ENCODE measurements at places on chromosomes 4 and X.

DNA sequence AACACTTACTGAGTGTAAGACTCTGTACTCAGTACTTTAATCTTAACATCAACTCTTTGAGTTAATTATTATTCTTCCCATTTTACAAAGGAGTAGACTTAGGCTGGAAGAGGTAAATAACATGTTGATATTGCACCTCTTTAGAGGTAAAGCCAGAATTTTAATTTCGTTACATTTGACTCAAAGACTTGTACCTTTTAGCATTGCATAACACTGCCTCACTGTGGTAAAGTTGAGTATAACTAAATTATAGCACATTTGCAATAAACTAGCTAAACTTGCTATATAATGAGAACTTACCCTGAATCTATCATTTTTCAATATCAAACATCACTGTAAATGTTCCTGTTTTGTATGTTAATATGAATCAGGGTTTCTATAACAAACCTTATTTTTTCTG lies 218.5 kb downstream of the PRR32 start:
- no peak for DNase-seq

DNA sequence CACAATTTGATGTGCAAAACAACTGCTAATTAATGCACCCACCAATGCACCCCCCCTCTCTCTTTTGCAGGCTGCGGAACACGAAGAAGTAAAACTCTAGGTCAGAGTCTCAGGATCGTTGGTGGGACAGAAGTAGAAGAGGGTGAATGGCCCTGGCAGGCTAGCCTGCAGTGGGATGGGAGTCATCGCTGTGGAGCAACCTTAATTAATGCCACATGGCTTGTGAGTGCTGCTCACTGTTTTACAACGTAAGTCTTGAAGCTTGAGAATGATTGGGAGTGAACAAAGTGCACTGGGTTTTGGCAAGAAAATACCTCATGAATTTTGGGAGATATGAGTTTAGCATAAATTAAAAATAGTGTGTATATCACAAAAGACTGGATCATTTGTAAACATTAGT lies 28.9 kb downstream of the TMPRSS11E start:
- DNase-seq: no peak

DNA sequence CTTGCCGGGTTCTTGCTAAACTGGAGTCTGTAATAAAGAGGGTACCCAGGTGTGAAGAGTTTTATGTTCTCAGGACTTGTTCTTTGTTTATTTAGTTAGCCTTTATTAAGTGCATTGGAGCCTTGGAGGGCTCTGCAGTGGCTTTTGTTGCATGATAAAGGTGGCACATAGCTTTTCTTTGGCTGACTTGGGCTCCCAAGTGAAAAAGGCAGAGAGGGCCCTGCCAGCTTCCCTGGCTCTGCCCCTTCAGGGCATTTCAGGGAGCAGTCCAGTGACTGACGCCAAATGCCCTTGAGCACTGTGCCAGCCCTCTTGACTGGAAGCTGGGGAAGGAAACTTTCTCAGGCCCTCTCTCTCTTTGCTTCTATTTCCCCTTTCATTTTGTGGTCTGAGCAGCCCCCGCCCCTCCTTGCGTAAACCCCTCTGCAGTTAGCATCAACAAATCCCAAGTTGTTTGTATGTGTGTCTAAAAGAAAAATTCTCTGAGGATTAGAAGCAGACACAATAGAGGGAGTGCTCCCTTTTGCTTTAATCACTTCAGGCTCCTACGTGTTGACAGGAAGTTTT lies 152.2 kb downstream of the NHS start:
- DNase-seq: no peak

DNA sequence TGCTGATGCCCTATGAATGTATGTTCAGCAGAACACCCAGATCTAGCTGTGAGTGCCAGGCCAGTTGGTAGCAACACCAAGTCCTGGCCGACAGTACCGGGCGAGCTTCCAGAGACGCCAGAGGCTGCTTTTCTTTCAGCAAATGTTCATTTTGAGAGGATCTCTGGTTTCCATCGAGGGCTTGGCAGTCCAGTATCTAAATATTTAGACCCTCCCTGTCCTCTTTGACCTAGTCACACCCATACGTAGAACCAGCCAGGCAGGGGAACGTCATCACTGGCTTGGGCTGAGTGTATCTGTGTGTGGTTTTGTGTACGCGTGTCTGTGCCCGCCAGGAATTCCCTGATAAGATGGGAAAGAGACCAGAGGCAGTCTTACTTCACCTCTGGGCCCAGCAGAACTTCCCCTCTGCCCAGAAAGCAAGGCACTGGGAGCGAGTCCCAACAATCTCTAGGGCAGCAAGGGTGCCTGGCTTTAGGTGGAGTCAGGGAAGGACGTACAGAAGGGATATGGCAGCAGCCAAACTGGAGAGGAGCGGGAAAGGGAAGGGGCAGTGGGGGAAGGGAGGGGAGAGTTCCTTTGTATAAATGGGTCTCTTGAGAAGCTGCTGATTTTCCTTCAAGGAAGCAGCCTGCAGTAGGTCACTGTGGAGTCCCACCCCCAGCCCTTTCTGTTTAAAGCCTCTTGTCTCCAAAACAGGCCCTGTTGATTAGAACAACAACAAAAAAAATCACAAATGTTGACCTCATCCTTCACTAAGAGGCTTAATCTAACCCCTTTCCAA lies 15.0 kb upstream of the ELF4 start:
- DNase-seq: no peak

GRCh38 chrX:48589482-48590162 lies 7.7 kb upstream of the WDR13 start:
- DNase-seq: no peak

DNA sequence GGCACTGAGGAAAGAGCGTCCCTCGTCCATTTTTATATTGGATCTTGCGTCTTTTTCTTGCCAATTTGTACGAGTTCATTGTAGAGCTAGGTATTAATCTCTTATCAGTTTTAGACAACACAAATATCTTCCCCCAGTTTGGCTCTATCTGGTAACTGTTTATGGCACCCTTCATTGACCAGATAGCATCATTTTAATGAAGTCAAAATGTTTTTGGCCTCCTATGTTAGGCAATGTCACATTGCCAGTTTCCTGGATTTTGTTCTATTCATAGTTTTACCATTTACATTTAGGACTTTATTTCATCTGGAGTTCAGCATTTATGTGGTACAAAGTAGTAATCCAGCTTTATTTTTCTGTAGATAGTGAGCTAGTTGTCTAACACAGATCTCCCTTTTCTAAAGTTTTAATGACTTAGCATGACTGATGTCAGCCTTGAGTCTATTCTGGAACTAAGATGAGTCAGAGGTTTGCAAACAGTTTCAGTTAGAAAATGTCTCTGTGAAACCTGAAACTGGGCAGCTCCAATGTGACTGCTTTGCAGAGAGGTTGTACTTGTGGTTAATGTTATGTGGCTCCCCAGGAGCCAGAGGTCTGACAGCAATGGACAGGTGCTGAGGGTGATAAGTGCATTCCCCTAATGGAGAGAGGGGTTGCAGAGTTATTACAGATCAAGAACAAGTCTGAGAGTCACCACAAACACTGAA lies 5.3 kb upstream of the STBD1 start:
- no peak for DNase-seq

DNA sequence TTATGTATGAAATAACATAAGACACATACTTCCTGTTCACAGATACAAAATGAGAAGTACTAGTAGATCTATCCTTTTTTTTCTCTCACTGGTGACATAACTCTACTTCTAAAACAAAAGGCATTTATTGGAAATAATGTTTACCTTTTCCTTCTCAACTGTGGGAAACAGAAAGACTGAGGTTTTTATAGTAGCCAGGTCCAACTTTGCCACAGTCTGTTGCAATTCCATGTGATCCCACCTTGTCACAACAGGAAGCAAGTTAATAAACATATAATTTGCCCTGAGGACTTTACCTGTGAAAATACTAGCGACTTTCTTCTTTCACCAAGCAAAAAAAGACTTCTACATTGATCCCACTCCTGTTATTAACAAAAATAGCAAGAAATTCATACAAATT lies 475.8 kb downstream of the PDGFC start:
- DNase-seq: no peak

GRCh38 chr4:66820681-66821080 lies 724.6 kb downstream of the CENPC start:
- no peak for DNase-seq

- no peak for DNase-seq
These were observed 217.1 kb upstream of the SMIM31 start for GRCh38 chr4:164536814-164537213.
